ENCODE measurements at places on chromosomes 5 and 9.

DNA sequence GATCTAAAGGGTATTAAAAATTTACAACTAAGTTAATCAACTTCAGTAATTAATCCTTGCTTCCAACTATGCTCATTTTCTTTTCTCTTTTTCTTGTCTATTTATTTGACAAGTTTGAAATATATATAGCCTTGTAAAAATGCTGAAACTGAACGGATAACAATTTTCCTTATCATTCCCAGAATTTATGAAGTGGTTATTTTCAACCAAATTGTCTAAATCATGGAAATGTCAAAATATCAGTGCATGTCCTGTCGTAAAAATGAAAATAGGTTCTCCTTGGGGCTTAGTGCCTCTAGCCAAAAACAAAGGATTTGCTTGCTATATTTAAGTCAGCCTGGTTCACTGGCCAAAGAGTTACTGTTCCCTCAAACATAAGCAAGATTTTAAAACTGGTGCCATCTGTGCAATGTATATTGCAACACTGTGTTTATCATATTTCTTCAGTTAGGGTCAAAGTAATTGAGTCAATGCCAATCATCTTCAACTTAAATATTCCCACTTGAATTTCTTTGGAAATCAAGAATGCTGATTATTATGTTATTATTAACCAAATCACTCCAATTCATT lies 798.3 kb downstream of the MAT2B start:
- DNase-seq, result no peak

- peak; percentile 69 for DNase-seq
Observed at GRCh38 chr5:173281910-173282309, 46.3 kb downstream of the STC2 start.

- DNase-seq, result no peak
Observed at GRCh38 chr9:135580664-135581380, 19.3 kb downstream of the PAEP start.

DNA sequence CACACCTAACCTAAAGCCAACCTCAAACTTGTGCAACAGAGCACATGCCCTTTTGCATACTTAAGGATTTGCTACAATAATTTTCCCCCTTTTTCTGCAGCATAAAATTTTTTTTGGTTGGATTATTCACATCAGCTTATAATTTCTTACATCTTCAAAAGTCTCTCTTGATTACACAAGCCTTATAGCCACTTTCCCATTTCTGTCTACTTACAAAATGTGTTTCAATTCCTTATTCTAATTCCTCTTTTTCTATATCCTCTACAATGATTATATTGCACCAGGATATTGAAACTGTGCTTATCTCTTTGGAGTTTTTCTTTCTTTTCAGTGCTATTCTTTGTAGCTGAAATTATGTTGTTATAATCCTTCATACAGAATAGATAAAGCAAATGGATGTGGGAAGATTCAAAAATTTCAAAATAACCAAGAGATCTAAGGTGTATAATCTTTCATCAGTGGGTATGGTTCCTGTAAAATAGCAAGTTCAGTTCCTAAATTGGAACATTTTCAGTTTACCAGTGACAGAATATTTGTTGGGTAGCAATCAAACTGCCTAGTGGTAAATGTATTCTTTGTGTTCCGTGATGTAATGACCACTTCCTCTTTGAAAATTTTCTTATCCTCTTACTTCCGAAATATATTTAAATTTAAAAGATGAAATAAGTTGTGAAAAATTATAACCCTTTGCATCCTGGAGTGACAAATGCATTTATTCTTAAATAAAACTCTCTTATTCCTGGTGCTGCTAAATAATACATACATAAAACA lies 386.8 kb upstream of the CHD1 start:
- DNase-seq, result no peak

DNA sequence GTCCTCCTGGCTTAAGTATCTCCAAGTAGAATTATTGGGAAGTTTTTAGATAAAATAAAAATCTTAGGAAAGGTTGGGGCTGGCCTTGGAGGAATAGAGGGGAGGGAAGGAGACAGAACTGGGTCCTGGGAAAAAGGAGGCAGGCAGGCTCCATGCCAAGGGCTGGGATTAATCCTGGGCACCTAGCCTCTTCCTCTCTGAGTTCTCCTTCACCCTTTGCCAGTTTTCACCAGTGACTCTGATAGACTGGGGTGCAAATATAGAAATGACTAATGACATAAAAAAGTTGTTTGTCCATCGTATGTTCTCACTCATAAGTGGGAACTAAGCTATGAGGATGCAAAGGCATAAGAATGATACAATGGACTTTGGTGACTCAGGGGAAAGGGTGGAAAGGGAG lies 81.9 kb downstream of the RMI1 start:
- no peak for DNase-seq

DNA sequence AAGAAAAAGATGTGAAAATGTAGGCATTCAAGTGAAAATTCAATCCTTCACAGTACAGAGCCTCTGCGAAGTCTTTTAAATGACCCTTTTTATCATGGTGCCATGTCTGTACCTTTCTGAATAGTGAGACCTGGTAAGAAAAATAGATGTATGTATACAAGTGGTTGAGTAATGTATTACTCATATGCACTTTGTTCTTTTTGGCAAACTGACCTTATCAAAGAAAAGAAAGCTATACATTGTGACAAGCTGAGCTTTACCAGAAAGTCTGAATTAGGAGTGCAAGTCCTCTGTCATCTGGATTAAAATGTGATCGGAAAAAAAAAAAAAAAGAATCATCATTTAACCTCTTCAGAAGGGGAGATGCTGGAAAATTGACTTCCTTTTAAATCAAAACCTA lies 356.4 kb upstream of the CCNH start:
- DNase-seq, result no peak

- DNase-seq, result no peak
Observed at GRCh38 chr5:31027721-31028120, 165.8 kb upstream of the CDH6 start.

GRCh38 chr5:159059722-159060121 lies 40.0 kb downstream of the EBF1 start:
- DNase-seq, result no peak

- DNase-seq, result no peak
Observed at GRCh38 chr9:16540743-16541613, 329.5 kb downstream of the BNC2 start.

- DNase-seq, result peak; percentile 45
Observed at GRCh38 chr5:31753700-31754357, 114.9 kb downstream of the PDZD2 start.

DNA sequence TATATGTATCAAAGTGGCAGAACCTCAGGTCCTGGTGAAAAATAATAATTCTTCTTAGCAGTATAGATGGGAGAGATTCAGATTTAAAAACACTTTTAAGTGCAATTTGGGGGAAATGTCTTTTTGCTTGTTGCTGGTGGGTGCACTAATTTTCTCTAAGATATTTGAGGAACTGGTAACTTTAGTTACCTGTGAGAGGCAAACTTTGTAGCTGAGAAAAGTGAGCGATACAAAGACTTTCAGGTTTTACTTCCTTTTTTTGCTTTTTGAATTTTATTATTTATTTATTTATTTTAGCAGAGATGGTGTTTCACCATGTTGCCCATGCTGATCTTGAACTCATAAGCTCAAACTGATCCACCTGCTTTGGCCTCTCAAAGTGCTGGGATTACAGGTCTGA lies 303.1 kb upstream of the PTGER4 start:
- no peak for DNase-seq

Data from neural progenitor cell (in vitro differentiated cells).